ENCODE measurements at places on chromosomes 2 and 18.

DNA sequence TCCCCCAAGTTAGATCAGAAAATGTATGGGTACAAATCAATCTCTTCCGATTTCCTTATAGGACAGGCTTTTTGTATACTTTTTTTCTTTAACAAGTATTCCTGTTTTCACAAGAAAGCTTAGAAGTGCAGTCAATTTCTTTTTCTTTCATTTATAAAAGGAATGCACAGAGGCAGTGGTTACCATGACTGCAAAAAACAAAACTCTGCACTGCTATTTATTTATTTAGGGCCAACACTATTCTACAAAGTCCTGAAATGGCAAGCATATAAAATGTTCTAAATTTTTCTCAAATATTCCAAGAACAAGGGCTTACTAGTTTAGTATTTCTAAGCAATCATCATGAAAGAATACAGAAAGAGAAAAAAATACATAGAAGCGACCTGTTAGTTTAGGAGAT is 22.2 kb downstream of the ATAD2B start:
- no peak for DNase-seq

- no peak for DNase-seq
Observed at GRCh38 chr2:120904379-120904778, 168.7 kb downstream of the GLI2 start.

- no peak for DNase-seq
Observed at GRCh38 chr18:23541349-23542093, 38.2 kb downstream of the RMC1 start.

DNA sequence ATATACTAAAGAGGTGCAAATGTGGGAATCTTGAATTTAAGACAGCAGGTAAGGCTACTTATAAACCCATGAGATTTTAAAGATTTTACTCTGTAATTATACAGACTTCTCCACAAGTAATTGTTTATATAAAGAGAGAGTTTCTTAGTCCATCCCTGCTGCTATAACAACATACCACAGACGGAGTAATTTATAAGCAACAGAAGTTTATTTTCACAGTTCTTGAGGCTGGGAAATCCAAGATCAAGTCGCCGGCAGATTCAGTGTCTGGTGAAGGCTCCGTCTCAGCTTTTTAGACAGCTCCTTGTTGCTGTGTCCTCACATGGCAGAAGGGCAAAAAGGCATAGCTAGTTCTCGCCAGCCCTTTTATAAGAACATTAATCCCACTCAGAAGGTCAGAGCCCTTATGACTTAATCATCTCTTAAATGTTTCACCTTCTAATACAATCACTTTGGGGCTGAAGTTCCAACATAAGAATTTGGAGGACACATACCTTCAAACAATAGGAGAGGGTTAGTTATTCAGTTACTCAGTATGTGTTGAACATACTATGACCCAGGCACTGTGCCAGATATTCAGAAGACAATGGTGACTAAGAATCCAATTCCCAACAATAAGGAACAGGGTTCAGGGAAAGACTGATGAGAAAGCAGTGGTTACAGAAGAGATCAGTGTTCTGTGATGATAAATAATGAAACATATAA is 466.0 kb downstream of the RIT2 start:
- no peak for DNase-seq

DNA sequence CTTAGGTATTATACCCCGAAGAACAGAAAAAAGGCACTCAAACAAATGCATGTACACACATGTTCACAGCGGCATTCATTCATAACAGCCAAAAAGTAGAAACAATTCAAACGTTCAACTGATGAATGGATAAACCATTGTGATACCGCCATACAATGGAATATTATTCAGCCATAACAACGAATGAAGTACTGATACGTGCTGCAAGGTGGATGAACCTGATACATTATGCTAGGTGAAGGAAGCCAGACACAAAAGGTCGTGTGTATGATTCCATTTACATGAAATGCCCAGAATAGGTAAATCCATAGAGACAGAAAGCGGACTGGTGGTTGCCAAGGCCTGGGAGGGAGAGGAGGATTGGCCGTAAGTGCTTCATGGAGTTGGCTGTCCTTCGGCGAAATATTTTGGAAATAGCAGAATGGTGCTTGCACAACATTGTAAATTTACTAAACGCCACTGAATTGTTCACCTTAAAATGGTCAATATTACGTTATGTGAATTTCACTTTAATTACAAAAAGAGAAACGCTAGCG is 750 bp upstream of the RMP24 start:
- DNase-seq: no peak

DNA sequence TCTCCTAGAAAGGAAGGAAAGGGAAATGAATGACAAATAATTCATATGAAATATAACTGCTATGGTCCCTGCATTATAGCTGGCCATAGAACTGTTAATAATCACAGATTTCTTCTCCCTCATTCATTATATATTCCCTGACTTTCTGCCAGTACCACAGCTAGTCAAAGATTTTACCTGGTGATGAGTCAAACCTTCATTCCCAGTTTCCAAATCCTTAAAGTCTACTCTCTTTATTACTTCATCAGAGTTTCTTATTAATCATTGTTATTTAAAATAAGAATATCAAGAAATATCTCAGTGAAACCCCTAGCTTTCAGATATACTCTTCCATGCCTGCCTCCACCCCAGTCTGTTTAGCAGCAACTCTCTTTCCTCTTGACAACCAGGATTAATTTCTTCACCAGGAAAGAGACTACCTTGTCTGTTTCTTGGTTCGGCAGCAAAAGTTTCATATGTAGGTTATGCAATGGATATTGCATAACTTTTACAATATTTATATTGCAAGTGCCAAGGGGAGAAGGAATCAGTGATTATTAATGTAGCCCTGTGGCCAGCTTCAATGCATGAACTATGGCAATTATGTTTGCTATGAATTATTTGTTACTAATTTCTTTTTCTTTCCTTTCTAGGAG is 533.8 kb downstream of the FBXO15 start:
- DNase-seq: no peak

GRCh38 chr2:9532421-9532820 is 23.2 kb downstream of the ADAM17 start:
- DNase-seq: no peak

DNA sequence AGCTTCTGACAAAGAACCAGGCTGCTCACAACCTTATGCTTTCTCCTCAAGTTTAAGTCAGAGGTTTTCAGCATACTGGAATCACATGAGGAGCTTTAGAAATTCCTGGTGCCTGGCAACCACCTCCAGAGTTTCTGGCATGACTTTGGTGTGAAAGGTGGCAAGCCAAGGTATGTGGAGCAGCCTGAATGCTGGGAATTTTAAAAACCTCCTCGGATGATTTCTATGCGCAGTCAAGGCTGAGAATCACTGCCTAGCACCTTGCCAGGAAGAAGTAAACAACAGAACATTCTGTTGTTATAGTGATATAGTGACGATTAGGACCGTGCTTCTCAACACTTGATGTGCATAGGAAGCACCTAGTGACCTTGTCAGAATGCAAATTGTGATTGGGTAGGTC is 11.7 kb downstream of the CCBE1 start:
- no peak for DNase-seq

DNA sequence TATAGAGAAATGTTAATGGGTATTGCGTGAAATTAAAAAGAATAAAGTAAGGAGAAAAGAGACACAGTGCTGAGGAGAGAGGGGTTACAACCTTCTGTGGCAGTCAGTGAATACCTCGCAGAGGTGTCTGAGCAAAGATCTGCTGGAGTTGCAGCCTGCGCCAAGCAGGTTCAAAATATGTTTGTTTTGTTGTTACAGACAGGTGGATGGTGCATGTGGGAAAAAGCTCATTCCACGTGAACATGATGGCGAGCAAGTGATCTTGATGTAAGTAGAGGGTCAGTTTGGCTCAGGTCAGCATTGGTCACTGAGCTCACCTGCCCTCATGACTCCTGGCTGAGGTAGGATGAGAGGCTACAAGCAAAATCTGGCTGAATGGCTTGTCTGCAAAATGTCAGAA is 66.2 kb downstream of the SOX11 start:
- no peak for DNase-seq

GRCh38 chr2:9778471-9779316 is 64.6 kb upstream of the TAF1B start:
- DNase-seq: no peak

- no peak for DNase-seq
Observed at GRCh38 chr2:200652158-200652557, 66.3 kb downstream of the AOX1 start.

- no peak for DNase-seq
Observed at GRCh38 chr2:47598476-47598875, 184.5 kb upstream of the MSH6 start.

DNA sequence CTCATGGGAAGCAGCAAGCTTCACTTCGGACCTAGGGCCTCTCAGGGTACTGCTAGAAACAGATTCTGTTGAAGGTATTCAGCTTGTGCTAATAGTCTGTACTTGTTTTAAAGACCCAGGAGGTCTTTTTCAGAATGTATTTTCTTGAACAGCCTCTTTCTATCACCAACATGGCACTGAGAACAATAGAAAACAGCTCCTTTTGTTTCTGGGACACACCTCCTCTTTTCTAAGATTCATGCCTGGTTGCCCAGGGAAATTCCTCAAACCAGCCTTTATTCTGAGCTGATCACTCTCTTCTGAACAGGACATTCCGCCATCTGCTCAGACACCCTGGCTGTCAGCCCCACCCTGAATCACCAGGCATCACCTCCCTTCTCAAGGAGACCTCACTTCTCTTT is 389.6 kb downstream of the TGIF1 start:
- no peak for DNase-seq

DNA sequence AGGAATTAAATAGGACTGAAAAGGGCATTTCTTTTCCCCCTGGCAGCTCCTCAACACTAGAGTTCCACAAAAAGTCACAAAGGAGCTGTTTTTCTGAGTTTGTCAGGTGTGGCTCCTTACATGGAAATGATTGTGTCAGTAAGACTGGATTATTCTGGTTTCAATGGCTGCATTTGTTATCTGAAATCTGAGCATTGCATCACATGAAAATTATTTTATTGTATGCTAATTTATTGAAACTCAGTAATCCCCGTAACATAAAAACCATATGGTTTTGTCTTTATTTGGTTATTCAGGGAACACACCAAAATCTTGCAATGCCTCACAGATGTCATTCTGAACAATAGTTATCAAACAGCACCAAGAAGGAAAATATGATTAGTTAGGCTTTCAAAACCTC is 439.7 kb upstream of the TNP1 start:
- no peak for DNase-seq

- no peak for DNase-seq
Observed at GRCh38 chr18:58792086-58792485, 72.6 kb upstream of the ZNF532 start.

DNA sequence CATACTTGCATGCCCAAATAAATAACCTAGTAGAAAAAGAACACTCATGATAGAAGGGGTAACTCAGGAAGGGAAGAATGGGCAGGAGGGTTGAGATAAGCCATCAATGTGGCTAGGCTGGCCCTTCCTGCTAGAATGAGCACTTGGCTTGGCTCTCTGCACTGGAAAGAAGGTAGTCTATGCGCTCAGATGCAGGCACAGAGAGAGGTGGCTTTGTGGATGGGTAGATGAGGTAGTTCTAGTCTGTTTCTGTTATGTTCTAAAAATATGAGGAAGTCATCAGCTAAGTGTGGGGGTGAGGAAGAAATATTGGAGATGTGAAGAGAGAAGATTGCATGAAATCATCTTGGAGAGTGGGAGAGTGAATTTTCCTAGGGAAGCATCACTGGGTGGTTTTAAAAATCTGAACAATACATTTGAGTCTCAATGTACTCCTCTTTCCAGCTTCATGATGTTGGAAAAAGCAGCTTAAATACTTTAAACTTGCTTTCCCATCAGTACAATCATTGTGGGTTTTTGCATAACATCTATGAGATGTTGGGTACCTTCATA is 357.1 kb downstream of the CNTNAP5 start:
- DNase-seq: no peak

DNA sequence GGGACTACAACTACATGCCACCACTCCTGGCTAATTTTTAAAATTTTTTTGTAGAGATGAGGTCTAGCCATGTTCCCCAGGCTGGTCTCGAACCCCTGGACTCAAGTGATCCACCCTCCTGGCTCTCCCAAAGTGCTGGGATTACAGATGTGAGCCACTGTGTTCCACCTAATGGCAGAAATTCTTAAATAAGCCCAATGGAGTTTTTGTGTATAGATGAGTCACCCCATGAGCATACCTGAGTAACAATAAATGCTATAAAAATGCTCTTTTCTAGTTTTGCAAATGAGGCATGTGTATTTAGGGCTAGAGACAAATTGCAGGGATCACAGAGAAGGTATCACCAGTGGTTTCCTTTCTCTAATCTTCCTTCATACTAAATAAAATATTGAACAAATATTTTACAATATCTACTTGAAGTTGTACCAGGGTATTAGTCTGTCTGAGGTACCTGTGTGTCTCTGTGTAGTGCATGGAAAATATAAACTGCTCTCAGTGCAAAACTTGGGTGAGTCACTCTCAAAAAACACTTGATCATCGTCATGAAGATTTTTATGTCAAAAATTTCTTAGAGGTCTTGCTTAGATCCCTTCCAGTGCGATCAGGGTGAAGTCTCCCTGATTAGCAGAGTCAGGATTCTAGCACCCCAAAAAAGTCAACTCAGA is 337.1 kb upstream of the MMADHC start:
- no peak for DNase-seq

GRCh38 chr18:62450546-62451410 is 72.0 kb upstream of the ZCCHC2 start:
- no peak for DNase-seq

DNA sequence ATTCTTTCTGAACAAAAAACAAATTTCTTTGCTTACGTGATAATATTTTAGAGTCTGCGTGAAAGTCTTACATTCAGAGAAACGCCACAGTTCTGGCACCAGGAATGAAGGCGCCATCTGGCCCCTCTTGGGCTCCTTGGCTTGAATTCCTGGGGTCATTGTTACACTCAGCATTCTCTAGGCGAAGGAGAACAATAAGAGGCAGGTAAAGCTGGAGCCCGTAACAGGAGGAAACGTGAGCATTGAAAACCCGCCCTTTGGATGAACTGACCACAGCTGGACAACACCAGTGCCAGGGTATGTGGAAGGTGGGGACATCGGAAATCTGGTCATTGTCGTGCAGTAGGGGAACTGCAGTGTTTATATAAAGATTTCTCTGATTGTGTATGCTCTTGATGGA is 144.8 kb downstream of the RNF152 start:
- DNase-seq: no peak

- no peak for DNase-seq
Observed at GRCh38 chr2:62222674-62223073, 26.8 kb downstream of the B3GNT2 start.

GRCh38 chr2:104547221-104547620 is 306.7 kb upstream of the POU3F3 start:
- no peak for DNase-seq

- DNase-seq: peak; percentile 59
Observed at GRCh38 chr18:77127769-77128671, 4.6 kb downstream of the MBP start.
